NT2/D1 (cell line): ENCODE measurements at places on chromosomes 1 and 21.

DNA sequence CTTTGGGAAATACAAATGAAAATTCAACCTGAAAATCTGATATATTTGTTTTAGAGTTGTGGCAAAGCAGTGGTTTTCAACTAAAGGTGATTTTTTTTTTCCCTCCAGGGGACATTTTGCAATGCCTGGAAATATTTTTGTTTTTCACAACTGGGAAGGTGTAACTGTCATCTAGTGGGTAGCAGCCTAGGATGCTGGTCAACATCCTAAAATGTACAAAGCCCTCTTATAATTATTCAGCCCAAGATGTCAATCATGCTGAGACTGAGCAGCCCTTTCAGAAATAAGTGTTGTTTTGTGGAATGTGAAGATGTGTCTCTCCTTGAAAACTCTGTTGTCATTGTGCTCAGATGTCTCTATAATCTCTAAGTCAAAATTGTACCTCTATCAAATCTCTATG, 95.2 kb upstream of the NCAM2 start:
- DNase-seq: no peak

GRCh38 chr1:64956010-64956640, 10.2 kb downstream of the JAK1 start:
- DNase-seq: no peak

GRCh38 chr1:67169496-67169895, 3.2 kb downstream of the IL23R start:
- DNase-seq: no peak

GRCh38 chr1:16162163-16162822, 6.4 kb upstream of the EPHA2 start:
- DNase-seq: no peak

DNA sequence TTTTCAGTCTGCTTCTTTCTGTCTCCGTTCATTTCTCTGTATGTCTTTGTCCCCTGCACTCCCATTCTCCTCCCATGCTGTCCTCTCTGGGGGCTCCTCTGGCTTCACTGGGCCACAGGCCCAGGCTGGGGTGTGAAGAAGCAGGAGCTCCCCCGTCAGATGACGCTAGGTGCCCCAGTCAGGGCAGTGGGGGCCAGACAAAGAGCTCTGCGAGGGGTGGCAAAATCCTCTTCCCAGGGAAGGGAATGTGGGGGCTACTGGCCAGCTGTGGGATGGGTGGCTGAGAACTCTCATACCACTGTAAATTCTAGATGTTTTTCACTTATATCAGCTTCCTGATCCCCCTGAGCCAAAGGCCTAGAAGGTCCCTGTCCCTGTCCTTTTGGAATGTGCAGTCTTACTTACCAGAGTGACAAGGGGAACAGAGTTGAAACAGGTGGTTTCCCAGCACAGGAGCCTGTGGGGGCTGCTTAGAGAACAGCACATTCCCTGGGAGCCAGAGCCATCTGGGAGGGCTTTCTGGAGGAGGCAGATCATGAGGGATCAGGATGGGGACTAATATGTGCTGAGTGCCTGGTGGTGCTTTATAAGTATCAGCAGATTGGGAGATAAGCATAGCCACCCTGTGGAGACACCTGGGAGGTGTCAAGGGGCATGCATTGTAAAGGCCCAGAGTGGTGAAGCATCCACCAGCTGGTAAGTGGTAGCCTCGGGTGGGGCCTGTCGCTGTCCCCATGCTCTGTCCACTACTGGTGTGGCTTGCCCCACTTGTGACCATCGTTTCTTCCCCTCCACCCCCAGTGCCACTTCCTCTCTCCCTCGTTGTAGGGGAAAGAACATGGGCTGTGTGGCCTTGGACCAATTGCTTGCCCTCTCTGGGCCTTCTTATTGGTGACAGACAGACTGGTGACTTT, 10.1 kb upstream of the PADI1 start:
- no peak for DNase-seq

DNA sequence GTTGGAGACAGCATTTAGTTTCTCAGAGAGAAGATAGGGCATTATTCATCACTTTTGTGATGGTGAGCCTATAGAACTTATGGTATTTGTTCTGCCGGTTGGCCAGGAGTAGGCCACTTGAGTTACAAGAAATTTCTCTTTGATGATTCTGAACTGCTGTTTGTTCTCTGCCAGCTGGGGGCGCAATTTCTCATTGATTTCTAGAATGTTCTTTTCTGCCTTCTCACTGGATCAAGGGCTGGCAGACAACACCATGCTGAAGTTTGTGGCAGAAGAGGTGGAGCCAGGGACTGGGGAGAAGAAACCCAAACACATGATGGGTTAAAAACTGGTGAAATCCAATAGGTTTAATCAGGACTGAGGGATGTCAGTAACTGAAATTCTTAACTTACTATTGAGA, 360.6 kb downstream of the FAM72C start:
- no peak for DNase-seq

- DNase-seq: no peak
These were observed 211.7 kb upstream of the PTGFR start for GRCh38 chr1:78279051-78279450.

DNA sequence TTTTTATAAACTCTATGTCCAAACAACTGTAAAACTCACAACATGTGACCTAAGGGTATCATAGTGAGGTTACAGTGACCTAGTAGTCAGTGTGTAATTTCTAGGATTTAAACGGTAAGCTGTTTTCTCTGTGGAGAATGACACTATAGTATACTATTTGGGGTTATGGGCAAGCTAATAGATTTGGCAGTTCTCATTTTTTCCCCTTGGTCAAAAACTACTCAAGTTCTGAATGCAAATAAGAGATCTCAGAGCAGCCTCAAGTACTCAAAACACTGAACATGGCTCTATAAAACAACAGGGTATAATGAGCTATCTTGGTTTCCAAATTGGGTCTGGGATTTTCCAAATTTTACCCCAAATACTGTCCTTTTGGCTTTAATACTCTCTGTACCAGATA, 88.5 kb upstream of the HMCN1 start:
- no peak for DNase-seq

DNA sequence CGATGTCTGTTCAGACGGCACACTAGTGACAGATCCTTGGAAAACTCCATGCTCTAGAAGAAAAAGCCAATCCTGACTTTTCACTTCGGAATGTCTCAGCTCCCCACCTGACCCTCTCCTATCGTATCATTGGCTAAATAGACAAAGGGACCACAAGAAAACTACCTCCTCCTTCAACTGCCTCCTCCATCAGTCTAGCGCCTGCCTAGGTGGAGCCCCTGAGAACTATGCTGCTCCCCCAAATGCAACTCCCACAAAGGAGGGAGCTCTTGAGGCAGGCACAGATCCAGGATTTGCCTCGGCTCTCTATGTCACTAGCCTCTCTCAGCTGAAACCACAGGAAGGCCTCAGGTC, 148.4 kb downstream of the TOMM20 start:
- no peak for DNase-seq

- no peak for DNase-seq
These were observed 658 bp upstream of the COL16A1 start for GRCh38 chr1:31704271-31705079.
